ENCODE measurements at places on chromosomes 16 and 17. TPM values are rescaled to one million over a fixed set of nuclear protein-coding genes. Genes with fewer than 3 reads are reported as not detected.

DNA sequence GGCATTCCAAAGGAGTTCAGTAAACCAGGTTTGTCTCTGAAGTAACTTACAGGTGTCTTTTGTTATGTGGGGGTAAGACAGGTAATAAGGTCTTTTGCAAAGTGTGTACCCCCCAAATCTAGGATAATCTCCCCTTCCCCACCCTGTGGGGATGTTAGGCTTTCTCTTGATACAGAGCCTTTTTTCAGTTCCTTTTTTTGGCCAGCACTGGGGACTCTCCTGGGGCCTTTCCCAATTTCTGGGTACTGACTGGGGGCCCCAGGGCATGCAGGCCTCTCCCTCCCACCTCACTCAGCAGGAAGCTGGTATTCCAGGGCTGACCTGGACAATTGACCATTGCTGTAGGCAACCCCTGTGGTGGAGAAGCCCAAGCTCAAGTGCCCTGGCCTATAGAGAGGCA, 84.3 kb upstream of the IRX6 start:
- H3K27me3 ChIP-seq = peaks cover 2% of the 10 kb centered on the region
- no peak overlapping the region for H3K27ac ChIP-seq
- no peak overlapping the region for H3K4me3 ChIP-seq
- DNase-seq = no peak
- H3K4me1 ChIP-seq = no peaks in the 10 kb centered on the region
- no peaks in the 10 kb centered on the region for H3K36me3 ChIP-seq

- no peaks in the 10 kb centered on the region for H3K36me3 ChIP-seq
- peak overlapping the region; percentile 86 for H3K4me3 ChIP-seq
- DNase-seq = peak; percentile 93
- H3K27me3 ChIP-seq = no peaks in the 10 kb centered on the region
These were observed 151.8 kb downstream of the PITPNC1 start for GRCh38 chr17:67528751-67529436.

- peak overlapping the region; percentile 68 for H3K4me3 ChIP-seq
- peak overlapping the region; percentile 58 for H3K27ac ChIP-seq
- peaks cover 55% of the 10 kb centered on the region for H3K4me1 ChIP-seq
These were observed 77.4 kb upstream of the SMIM36 start for GRCh38 chr17:55588446-55589242.

DNA sequence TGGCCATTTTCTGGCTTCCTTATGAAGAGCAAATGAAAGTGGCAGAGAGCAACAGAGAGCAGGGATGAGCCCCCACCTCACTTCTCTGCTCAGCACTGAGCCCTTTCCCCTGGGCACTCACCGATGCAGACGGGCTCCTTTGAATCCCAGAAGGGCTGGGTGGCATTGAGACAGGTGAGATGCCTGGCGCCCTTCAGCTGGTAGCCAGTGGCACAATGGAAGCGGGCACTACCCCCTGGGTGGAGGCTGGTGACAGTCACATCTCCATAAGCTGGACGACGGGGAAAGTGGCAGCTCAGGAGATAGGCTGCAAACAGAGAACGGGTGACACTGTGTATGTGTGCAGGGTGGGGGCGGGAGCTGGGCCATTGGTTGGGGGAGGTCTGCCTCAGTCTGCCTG, 12.5 kb upstream of the PHF12 start:
- no peaks in the 10 kb centered on the region for H3K36me3 ChIP-seq
- DNase-seq = no peak
- no peak overlapping the region for H3K4me3 ChIP-seq
- H3K27me3 ChIP-seq = peaks cover 30% of the 10 kb centered on the region
- H3K27ac ChIP-seq = no peak overlapping the region
- H3K4me1 ChIP-seq = peaks cover 18% of the 10 kb centered on the region

GRCh38 chr16:82709987-82710386, 83.2 kb downstream of the CDH13 start:
- H3K4me3 ChIP-seq = no peak overlapping the region
- H3K4me1 ChIP-seq = no peaks in the 10 kb centered on the region
- H3K36me3 ChIP-seq = no peaks in the 10 kb centered on the region

- peaks cover 2% of the 10 kb centered on the region for H3K4me1 ChIP-seq
- H3K27ac ChIP-seq = no peak overlapping the region
- peaks cover 9% of the 10 kb centered on the region for H3K27me3 ChIP-seq
- no peak overlapping the region for H3K4me3 ChIP-seq
- no peak for DNase-seq
- no peaks in the 10 kb centered on the region for H3K36me3 ChIP-seq
These were observed 76.7 kb upstream of the ALOX12 start for GRCh38 chr17:6919158-6919557.

GRCh38 chr16:69107316-69107962, 2.0 kb downstream of the HAS3 start:
- H3K27ac ChIP-seq = no peak overlapping the region
- peaks cover 14% of the 10 kb centered on the region for H3K27me3 ChIP-seq
- peaks cover 5% of the 10 kb centered on the region for H3K36me3 ChIP-seq
- no peak for DNase-seq

GRCh38 chr16:76222087-76222486, 55.1 kb upstream of the CNTNAP4 start:
- no peaks in the 10 kb centered on the region for H3K27me3 ChIP-seq
- no peaks in the 10 kb centered on the region for H3K36me3 ChIP-seq
- no peak for DNase-seq
- no peak overlapping the region for H3K27ac ChIP-seq

DNA sequence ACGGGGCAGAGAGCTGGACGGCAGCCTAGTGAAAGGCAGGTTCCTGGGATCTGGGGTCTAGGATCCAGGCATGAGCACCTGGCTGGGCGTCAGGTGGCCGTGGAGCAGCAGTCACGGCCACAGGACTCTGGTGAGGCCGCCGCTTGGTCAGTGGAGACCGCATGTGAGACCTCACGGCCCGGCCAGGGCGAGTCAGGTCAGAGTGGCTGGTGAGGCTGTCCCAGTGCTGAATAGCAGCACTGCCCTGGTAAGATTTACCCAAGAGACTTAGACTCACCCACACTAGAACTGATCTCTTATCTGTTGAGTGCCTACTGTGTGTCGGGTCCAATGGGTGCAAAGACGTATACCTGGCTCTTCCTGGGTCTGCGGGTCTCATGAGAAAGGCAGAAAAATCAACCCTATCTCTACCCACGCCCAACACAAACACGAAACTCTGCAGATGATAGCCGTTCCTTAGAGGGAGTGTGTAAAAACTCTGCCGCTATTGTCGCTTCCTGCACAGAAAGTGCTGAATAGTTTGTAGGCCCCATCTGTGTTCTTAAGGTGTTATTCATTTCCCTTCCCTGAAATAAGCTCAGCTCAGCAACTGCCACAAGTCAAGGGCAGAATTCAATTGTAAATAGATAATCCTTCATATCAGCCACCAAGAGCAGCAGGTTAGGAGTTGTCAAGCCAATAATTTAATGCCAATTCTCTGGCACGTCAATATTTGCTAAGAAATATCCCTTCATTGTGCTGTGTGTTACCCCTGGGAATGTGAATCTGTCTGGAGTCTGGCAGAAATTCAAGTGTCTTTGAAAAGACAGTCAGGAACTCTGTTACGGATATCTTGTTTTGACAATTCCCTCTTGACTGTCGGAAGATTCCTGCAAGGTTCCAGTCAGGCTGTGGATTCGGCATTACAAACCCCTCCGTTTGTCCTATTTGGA, 240.0 kb downstream of the NTN1 start:
- no peak overlapping the region for H3K4me3 ChIP-seq
- peaks cover 19% of the 10 kb centered on the region for H3K36me3 ChIP-seq
- no peaks in the 10 kb centered on the region for H3K27me3 ChIP-seq

- no peak overlapping the region for H3K27ac ChIP-seq
- H3K36me3 ChIP-seq = no peaks in the 10 kb centered on the region
- peaks cover 5% of the 10 kb centered on the region for H3K4me1 ChIP-seq
- no peaks in the 10 kb centered on the region for H3K27me3 ChIP-seq
- no peak overlapping the region for H3K4me3 ChIP-seq
These were observed 158.7 kb downstream of the KATNIP start for GRCh38 chr16:27708651-27709050.

DNA sequence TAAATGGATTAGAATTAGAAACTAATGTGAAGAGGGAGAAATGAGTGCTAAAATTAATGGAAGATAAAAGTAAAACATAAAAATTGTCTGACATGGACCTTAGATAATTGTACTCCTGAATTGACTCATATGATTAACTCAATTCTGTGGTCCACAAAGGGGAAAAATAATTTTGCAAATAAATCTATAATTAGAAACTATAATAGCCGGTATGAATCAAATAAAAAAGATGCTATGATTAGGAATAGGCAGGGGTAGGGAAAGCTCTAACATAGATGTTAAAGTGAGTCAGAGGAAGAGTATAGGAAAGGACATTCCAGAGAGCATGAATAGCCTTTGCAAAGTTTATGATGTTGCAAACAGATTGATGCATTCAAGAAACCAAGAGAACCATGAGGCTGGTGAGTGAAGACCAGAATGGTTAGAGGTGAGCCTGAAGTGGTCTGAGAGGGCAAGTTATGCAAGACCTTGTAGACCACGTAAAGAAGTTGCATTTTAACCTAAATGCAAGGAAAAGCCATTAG, 262.1 kb upstream of the CA10 start:
- DNase-seq = no peak
- no peaks in the 10 kb centered on the region for H3K36me3 ChIP-seq
- H3K4me3 ChIP-seq = no peak overlapping the region
- no peaks in the 10 kb centered on the region for H3K4me1 ChIP-seq

- peaks cover 50% of the 10 kb centered on the region for H3K27me3 ChIP-seq
- DNase-seq = no peak
- peaks cover 11% of the 10 kb centered on the region for H3K4me1 ChIP-seq
- H3K27ac ChIP-seq = no peak overlapping the region
- H3K4me3 ChIP-seq = no peak overlapping the region
- no peaks in the 10 kb centered on the region for H3K36me3 ChIP-seq
These were observed 22.3 kb downstream of the SEZ6 start for GRCh38 chr17:28983286-28984230.

- peaks cover 62% of the 10 kb centered on the region for H3K4me1 ChIP-seq
- peak overlapping the region; percentile 82 for H3K4me3 ChIP-seq
- no peak for DNase-seq
These were observed 15.7 kb downstream of the ZDHHC7 start for GRCh38 chr16:84995663-84996062.

GRCh38 chr17:83012200-83012785, 67.1 kb upstream of the METRNL start:
- peak overlapping the region; percentile 96 for H3K27ac ChIP-seq
- peaks cover 4% of the 10 kb centered on the region for H3K27me3 ChIP-seq
- H3K36me3 ChIP-seq = peaks cover 15% of the 10 kb centered on the region
- H3K4me1 ChIP-seq = peaks cover 14% of the 10 kb centered on the region
- H3K4me3 ChIP-seq = peak overlapping the region; percentile 77
- DNase-seq = no peak

DNA sequence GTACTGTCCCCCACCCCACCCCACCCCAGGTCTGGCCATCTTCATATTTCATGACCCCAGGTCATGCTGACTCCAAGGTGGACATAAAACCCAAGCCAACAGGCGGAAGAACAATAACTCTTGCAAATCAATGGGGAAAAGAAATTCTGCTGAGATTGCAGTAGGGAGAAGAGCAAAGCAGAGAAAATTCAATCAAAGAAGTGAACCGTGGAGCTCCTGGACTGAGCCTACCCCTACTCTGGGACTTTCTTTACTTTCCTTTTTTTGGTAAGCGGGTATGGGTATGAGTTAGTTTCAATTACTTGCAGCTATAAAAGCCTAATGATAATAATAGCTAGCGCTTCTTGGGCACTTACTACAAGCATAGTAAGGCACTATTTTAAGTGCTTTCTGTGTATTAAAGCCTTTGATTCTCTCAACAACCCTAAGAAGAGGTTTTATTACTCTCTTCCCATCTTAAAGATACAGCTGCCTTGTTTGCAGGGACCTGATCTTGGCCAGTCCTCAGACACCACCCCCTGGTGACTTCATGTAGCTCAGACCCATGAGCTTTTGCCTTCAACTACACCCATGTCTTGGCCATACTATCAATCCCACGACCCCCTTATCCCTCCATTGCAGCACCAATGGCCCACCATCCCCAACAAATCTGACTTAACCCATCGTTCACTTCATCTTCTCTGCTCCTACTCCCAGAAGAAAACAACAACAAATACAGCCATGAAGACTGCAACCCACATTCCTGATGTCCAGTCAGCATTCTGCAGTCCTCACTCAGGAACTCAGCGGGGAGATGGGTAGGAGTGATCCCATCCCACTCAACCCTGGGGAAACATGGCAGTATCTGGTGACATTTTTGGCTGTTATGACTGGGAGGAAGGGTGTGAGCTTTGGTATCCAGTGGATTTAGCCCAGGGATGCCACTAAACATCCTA, 4.4 kb downstream of the GGA2 start:
- peaks cover 6% of the 10 kb centered on the region for H3K27me3 ChIP-seq
- H3K4me1 ChIP-seq = peaks cover 55% of the 10 kb centered on the region
- no peak for DNase-seq
- peaks cover 14% of the 10 kb centered on the region for H3K36me3 ChIP-seq
- H3K27ac ChIP-seq = no peak overlapping the region

GRCh38 chr17:17959520-17960361, 12.5 kb downstream of the TOM1L2 start:
- peak overlapping the region; percentile 86 for H3K4me3 ChIP-seq
- H3K27me3 ChIP-seq = no peaks in the 10 kb centered on the region
- H3K36me3 ChIP-seq = peaks cover 15% of the 10 kb centered on the region
- H3K27ac ChIP-seq = peak overlapping the region; percentile 96
- peaks cover 68% of the 10 kb centered on the region for H3K4me1 ChIP-seq
- peak; percentile 16 for DNase-seq

DNA sequence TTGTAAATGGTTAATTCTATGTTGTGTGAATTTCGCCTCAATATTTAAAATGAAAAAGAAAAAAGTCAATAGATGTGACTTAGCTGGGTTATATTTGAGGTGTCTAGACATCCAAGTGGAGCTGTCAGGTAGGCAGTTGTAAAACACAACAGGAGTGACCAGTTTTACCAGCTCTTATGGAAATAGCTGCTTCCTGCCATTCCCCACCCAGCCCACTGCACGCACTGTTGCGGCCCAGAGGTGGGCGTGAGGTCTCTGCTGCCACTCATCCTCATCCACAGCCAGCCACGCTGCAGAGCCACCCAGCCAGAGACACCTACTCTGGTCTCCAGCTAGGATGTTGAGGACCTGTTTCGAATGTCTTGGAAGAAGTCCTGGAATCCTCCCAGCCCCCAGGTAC, 3.4 kb upstream of the CARD14 start:
- peaks cover 22% of the 10 kb centered on the region for H3K27me3 ChIP-seq
- H3K4me3 ChIP-seq = no peak overlapping the region
- no peaks in the 10 kb centered on the region for H3K4me1 ChIP-seq
- no peak overlapping the region for H3K27ac ChIP-seq
- H3K36me3 ChIP-seq = no peaks in the 10 kb centered on the region

The TMEM235 gene
- total RNA-seq = not detected

The KRT33A gene
- total RNA-seq = not detected

The TNFAIP1 gene
- 89.7 TPM for total RNA-seq

The ERN2 gene
- not detected for total RNA-seq

The HSPB9 gene
- not detected for total RNA-seq

The KRTAP2-1 gene
- total RNA-seq = not detected

The SPIRE2 gene
- 2.2 TPM for total RNA-seq

The RAB37 gene
- total RNA-seq = not detected

The C17orf78 gene
- not detected for total RNA-seq
